ENCODE measurements at places on chromosomes 1 and 21. TPM values are rescaled to one million over a fixed set of nuclear protein-coding genes. Genes with fewer than 3 reads are reported as not detected.
A peak's percentile ranks its signal among the peaks of the same experiment; 100 is the strongest.

The MR1 gene
- 0.27 TPM for total RNA-seq

DNA sequence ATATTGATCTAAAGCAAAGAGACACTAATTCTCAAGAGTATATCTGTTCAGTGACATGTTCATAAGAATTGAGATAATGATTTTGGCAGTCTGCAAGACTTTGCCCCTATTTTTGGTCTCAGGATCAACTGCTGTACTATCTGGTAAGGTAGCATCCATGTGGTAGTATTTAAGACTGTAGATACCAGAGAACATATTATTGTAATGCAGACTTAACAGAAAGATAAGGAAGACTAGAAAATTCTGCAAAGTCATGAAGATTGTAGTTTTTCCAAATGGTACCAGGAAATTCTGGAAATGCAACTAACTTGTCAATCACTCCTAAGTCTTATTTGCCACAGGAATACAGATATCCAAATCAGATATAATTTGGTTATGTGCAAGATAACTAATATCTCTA is 35.1 kb downstream of the RNF2 start:
- no peak overlapping the region for H3K4me3 ChIP-seq
- H3K27me3 ChIP-seq = no peaks in the 10 kb centered on the region
- H3K4me1 ChIP-seq = no peaks in the 10 kb centered on the region
- DNase-seq = no peak

DNA sequence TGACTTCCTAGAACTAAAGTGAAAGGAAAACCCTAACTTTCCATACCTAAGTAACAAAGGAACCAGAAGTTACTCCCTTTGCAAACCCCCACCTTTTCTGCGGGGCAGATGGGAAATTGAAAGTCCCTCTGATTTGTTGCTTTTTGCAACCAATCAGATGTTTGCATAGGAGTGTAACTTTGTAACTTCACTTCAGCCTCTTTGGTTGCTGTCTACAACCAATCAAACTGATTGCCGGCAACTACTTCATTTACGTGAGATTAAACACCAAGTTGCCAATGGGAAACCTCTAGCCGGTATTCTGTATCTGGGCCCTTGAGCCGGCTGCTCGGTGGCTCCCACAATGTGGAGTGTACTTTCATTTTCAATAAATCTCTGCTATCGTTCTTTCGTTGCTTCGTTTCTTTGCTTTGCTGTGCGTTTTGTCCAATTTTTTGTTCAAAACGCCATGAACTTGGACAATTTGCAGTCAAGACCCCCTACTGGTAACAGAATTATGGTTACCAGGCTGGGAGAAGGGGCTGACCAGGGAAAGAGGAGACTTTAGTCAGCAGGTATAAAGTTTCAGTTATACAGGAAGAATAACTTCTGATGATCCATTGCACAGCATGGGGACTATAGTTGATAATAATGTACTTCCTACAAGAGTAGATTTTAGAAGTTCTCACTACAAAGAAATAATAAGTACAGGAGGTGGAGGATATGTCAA is 69.2 kb upstream of the RGS2 start:
- H3K4me3 ChIP-seq = no peak overlapping the region
- no peak overlapping the region for H3K27ac ChIP-seq
- H3K36me3 ChIP-seq = no peaks in the 10 kb centered on the region
- no peak for DNase-seq
- H3K27me3 ChIP-seq = no peaks in the 10 kb centered on the region
- no peaks in the 10 kb centered on the region for H3K4me1 ChIP-seq

DNA sequence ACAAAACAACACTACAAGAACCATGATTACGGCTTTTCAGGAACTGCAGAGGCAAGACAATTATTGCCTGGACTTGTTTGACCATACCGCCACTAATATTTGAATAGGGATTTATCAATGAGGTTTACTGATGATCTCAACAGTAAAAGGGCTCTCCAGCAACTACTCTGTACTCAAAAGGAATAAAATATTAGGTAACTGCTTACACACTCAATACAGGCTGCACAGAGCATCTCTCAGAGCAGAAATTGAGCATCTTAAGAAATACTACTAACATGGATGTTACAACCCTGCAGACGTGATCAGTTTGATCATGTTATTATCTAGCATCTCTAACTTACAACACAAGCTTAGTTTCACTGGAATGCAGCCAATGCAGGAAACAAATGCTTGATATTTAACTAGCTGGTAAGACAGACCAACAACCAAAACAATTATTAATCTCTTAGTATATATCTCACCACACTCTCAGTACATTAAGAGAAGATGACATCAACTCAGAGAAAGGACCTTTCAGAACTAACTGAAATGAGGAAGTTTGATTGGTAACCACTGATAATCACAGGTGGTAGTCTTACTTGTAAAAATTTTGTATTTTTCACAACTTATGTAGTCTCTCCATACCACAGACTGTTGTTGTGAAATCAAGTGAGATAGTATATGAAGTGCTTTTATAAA is 52.2 kb downstream of the PUM1 start:
- peaks cover 12% of the 10 kb centered on the region for H3K36me3 ChIP-seq
- peak overlapping the region; percentile 3 for H3K4me3 ChIP-seq
- no peak for DNase-seq
- H3K4me1 ChIP-seq = peaks cover 13% of the 10 kb centered on the region
- H3K27me3 ChIP-seq = no peaks in the 10 kb centered on the region

- peaks cover 12% of the 10 kb centered on the region for H3K27me3 ChIP-seq
- no peaks in the 10 kb centered on the region for H3K36me3 ChIP-seq
- H3K4me1 ChIP-seq = peaks cover 8% of the 10 kb centered on the region
- H3K27ac ChIP-seq = peak overlapping the region; percentile 71
- H3K4me3 ChIP-seq = no peak overlapping the region
Observed at GRCh38 chr1:203521074-203521794, 27.3 kb downstream of the OPTC start.

GRCh38 chr1:180842491-180843275 is 70.0 kb upstream of the KIAA1614 start:
- peak overlapping the region; percentile 75 for H3K27ac ChIP-seq
- DNase-seq = no peak
- no peak overlapping the region for H3K4me3 ChIP-seq
- no peaks in the 10 kb centered on the region for H3K36me3 ChIP-seq

The IL12RB2 gene
- not detected for total RNA-seq

GRCh38 chr1:242966892-242967291 is 288.2 kb downstream of the CEP170 start:
- no peaks in the 10 kb centered on the region for H3K4me1 ChIP-seq
- no peaks in the 10 kb centered on the region for H3K36me3 ChIP-seq
- no peak for DNase-seq
- H3K27me3 ChIP-seq = no peaks in the 10 kb centered on the region
- H3K27ac ChIP-seq = no peak overlapping the region

The IBA57 gene
- 7.7 TPM for total RNA-seq
